ENCODE measurements at places on chromosomes 12 and 14.

- no peak for DNase-seq
These were observed 216.0 kb upstream of the SFSWAP start for GRCh38 chr12:131494741-131495524.

DNA sequence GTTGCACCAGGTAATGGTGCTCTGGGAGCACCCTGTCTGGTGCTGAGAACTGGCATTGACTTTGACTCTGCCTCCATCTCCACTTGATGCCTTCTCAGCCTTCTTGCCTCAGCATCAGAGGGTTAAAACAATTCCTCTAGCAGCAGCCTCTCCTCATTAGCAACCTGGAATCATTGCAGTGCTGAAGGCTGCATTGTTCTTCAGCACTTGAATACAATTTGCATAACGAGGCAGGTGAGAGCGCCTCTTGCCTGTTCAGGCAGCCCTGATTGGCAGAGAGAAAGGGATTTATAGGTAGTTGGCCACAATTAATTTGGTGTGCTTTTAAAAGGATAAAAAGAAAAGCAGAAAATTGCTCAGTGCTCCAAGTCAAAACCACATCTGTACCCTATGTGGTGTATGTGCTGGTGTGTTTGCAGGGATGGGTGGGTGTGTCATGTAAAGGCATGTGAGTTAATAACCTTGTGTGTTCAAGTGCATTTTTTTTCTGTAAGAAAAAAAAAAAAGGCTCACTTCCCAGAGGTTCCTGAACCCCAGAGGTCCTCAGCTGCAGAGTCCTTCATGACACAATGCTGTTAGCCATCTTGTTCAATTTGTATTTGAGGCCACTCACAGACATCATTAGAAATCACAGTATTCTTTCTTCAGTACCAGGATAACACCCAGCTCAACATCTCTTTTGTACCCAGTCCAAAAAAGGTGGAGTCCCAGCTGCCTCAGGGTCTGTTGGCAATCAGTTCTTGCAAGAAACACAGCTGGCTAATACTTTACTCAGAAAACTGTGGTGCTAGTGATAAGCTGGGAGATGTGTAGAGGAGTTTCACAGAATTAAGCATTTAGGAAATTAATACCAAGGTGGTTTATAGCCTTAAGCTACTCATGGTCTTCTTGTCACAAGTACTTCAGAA, 385.6 kb downstream of the GRIN2B start:
- DNase-seq = peak; percentile 19

GRCh38 chr12:131912518-131913274, 16.4 kb upstream of the PUS1 start:
- no peak for DNase-seq

GRCh38 chr12:110122929-110123328, 1.2 kb upstream of the IFT81 start:
- no peak for DNase-seq

DNA sequence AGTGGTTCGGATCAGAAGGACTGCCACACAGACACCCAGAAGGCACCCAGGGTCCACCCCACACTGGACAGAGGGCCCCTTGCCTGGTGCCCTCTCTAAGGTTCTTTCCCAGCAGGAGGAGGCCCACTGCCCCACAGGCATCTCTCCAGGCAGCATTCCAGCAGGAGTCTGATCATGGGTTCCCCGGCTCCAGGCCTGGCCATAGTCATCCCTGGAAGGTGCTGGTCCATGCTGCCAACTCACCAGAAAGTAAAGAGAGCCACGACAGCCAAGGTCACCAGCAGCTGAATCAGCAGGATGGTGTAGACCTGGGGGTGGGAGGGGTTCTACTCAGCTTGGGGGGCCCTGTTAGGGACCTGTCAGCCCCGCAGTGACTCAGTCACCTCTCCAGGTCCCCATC, 6.4 kb downstream of the FAIM2 start:
- no peak for DNase-seq

- DNase-seq = no peak
These were observed 94.2 kb upstream of the CNOT2 start for GRCh38 chr12:70149013-70149412.

DNA sequence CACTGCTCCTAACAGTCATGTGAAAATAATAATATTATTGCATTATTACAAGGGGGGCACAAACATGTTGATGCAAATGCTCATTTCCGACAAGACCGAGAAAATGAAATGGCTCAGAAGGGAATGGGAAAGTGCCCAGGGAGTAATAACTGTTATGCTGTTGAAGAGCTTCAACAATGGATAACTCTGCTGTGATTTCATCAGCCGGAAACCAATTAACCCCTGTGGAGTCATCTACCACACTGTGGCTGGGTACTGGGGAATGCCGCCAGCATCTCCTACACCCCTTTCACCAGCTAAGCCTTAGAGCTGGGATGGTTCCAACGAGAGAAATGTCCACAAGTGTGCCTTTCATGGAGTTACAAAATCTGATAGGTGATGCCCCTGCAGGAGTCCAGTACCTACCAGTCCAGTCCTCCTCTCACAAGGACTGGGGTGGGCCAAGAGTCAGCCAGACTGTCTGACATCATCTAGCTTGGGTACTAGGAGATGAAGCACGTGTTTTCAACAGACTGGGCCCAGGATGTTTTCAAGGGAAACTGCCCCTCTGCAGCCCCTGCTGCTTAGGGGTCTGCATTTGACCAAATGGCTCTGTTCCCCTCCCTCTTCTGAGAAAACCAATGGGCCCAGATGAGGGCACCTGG, 509.3 kb upstream of the CCDC196 start:
- DNase-seq = no peak

- DNase-seq = no peak
These were observed 36.5 kb upstream of the DYNC1H1 start for GRCh38 chr14:101927859-101928258.

DNA sequence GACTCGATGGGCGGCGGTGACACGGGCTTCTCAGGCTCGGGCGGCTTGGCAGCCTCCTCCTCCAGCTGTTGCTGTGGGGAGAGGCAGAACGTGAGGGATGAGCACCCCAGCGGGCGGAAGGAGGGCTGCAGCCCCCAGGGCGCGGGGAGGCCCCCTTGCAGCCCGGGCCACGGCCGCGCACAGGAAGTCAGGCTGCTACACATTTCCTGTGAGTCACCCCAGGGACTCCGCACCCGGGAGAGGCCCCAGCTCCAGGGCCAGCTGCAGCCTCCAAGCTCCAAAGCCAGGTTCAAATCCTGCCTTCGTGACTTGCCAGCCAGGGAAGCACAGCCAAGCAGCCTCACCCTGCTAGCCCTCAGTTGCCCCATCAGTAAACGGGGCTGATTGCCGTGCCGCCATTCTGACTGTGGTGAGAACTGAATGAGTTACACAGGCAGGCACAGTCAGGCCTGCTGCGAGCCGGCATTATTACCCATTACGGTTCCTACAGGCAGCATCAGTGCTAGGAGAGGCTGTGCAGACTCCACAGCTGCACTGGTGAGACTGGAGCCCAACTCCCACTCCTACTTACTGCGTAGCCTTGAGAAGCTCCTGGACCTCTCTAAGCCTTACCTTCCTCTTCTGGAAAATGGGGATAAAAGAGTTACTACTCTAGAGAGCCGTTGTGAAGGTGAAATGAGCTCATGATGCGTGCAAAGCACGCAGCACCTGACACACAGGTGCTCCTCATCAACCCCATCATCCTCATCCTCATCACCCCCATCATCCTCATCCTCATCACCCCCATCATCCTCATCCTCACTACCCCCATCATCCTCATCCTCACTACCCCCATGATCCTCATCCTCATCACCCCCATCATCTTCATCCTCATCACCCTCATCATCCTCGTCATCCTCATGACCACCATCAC, 100.9 kb downstream of the NCOR2 start:
- no peak for DNase-seq

GRCh38 chr12:26691234-26691970, 141.6 kb downstream of the ITPR2 start:
- DNase-seq = no peak

DNA sequence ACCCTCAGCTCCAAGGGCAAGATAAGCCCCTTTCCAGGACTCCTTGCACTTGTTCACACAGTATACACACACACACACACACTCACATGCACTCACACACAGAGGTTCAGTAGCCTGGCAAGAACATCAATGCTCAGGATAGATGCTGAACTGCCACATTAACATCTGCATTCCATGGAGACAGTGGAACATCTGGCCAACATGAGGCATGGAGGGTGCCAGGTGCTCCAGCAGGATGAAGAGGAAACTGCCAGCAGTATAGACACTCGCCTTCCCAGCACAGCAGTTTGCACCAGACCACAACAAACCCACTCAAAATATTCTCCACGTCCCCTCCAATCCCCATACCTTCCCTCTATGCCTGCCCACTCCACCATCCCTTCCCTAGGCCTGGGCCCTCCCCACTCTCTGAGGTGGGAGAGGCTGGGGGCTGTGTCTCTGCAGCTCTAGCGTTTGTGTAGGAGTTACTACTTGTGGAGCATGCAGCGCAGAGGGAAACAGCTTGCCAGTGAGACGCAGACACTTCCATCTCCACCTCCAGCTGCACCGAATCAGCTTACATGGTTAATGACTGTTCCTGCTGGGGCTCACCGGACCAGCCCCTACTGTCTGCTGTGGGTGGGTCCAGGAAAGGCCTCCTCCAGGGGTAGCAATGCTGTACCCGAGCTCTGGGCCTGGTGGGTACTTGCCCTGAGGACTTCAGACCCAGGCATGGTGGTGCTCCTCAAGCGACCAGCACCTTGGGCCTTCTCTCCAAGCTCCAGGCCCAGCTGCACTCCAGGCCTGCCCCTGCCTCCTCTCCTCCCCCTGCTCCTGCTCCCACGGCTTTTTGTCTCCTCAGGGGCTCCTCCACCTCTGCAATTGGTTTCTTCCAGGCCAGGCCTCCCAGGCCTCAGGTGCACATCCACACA, 18.6 kb upstream of the PLEKHG3 start:
- no peak for DNase-seq

- no peak for DNase-seq
These were observed 292.5 kb downstream of the ATP23 start for GRCh38 chr12:58233886-58234285.

DNA sequence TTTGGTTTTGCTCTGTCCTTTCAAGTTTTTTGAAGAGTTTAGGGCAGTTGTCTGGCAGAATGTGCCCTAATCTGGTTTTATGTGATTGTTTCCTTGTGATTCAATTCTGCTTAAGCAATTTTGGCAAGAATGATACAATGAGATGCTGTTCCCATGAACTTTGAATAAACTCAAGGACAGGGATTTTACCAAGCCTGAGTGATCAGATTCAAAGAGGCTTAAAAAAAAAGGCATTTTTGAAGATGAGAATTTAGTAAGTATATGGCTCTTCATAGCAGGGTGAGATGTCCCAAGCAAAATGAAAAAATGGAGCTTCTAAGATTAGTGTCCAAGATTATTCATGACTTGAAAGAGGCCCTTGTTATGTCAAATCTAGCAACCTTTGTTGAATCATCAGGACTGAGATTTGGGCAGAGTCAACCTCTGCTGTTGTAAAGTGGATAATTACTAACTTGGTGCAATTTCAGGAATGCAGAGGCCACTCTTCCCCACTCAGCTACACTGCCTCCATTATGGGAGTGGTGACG, 180.6 kb upstream of the NUDT4 start:
- DNase-seq = no peak

- DNase-seq = no peak
These were observed 177.8 kb upstream of the C14orf180 start for GRCh38 chr14:104401785-104402184.

- no peak for DNase-seq
These were observed 43.4 kb downstream of the WDR20 start for GRCh38 chr14:102182936-102183619.

- no peak for DNase-seq
These were observed 66.3 kb upstream of the CEP83 start for GRCh38 chr12:94525951-94526350.

DNA sequence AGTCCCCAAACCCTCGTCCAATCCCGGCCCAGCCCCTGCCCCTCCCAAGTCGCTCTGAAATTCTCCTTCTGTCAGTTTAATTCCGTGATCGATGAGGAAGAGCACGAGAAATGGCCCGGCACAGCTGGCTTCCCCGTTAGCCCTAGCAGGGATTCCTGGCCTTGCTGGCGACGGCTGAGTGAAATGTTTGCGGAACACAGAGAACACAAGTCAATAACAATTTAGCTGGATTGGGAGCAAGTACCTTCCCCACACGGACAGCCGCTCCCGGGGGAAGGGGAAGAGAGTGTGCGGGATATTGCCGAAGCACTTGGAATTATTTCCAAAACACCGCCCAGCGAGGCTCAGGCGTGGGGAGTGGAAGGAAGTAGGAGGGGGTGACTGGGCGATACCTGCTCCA, 134.6 kb downstream of the RBM19 start:
- DNase-seq = no peak

- DNase-seq = no peak
These were observed 210.9 kb upstream of the ARID2 start for GRCh38 chr12:45518291-45519235.

DNA sequence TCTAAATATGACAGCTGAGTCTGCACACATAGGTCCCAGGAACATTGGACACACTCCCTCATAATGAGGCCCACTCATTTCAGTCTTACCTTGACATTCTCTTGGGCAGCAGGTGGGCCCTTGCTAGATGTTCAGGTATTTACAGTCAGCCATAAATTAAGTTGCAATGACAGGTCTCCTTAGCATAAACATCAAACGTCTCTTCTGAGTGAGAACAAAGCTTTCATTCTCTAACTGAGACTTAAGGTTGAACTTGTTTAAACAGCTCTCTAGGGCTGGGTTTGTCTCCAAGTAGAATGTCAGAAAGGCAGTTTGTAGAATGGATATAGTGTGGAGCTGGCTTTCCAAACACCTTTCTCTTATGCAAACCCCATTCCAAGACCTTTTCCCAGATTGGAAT, 10.3 kb downstream of the ACVR1B start:
- DNase-seq = no peak

DNA sequence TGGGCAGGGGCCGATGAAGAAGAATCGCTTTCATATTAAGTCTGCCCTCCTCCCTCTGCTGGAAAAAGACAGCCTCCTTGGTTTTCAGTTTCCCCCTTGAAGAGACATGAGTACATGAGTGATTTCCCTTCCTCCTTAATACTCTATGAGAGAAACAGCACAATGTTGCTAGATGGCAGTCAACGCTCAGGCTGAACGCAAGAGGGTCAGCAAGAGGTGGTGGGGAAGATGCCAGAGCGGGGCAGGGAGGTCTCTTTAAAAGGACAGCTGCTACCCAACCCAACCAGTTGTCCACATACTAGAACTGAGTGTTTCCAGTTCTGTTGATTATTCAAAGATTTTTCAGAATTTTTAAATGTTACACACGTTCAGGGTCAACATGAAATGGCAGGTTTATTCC, 22.8 kb downstream of the CRACR2A start:
- no peak for DNase-seq

DNA sequence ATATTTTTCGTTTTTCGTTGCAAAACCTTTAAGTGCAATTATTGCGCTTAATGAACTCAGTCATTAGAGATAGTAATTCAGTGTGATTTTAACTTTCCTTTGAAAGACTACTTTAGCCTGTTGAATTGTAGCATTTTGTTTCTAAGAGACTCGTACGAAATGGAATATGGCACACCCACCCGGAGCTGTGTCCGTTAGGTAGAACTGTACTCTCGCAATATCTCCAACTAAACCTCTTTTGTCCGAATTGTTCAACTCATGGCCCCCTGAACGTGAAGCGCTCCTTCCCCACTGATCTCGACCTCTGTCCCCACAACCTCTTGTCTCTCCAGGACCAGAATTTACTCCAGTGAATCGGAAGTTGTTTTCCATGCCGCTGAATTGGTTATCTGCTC, 800 bp downstream of the PCNX4 start:
- DNase-seq = no peak
